Activated B cell treated with CpG ODN at 0.5 μM for 24 hours (primary cell): ENCODE measurements at places on chromosomes 2 and 18.

- DNase-seq: no peak
These were observed 64.0 kb downstream of the REL start for GRCh38 chr2:60945341-60945740.

- DNase-seq: no peak
These were observed 17.9 kb downstream of the MGAT5 start for GRCh38 chr2:134271758-134272157.

DNA sequence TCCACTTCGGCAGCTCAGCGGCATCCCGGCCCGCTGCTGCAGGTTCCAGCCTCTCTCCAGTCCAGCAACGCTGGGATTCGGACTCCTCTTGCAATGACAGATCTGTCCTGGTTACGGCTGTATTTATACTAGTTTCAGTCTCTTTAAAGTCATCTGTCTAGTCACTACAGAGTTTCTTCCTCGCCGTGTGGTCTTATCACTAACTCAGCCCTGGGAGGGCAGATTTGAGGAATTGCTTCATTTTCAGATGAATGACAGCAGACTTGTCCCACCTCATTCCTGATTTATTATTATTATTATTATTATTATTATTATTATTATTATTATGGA, 2.2 kb downstream of the KLHL29 start:
- no peak for DNase-seq

DNA sequence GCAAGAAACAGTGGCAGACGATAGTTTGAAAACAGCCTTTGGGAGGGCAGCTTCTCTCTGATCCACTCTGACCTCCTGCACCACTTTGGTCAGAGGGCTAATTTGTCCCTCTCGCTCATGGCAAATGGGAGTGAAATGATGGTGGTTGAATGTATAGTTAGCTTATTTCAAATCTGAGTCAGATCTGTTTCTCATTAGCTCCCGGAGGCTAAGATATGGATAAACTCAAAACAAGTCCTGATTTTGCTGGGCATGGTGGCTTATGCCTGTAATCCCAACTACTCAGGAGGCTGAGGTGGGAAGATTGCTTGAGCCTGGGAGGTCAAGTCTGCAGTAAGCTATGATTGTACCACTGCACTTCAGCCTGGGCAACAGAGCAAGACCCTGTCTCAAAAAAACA, 145.0 kb downstream of the ALK start:
- DNase-seq: no peak

- DNase-seq: no peak
These were observed 298.4 kb downstream of the LPIN1 start for GRCh38 chr2:12044857-12045256.

GRCh38 chr2:202344178-202344577, 31.9 kb upstream of the BMPR2 start:
- no peak for DNase-seq

GRCh38 chr2:184425083-184425482, 173.2 kb upstream of the ZNF804A start:
- DNase-seq: no peak

GRCh38 chr2:213148572-213149261, 2.7 kb downstream of the IKZF2 start:
- DNase-seq: no peak

DNA sequence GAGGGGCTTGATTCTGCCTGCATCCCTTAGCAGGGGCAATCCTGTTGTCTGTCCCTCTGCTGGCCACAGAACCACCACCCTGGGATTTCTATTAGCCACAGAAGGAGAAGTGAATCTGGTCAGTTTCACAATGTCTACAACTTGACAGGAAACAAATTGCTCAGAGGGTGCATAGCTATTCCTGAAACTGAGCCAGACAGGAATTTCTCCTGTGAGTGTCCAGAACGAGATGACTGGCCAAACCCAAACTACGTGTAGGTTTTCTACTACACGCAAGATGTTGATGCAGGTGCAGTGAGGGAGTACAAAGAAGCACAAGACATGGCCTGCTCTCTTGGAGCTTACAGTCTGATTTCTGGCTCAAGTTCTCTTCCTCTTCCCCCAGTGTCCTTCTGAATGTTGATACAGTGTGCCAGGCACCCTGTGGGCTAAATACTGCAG, 201.9 kb downstream of the CLIP4 start:
- DNase-seq: no peak

DNA sequence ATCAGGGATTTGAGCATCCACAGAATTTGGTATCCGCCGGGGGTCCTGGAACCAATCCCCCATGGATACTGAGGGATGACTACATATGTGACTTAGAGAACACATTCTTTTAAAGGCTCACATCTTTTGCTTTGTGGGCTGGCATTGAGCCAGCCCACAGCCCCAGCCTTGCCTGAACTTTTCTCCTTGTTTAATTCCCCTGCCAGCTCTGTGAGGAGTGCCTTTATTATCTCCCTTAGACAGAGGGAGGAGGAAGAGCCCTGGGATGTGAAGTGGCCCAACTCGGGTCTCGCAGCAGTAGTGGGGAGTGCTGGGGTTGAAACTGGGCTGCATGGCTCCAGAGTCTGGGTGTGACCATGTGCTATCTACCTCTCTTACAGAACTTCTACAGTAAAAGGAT, 7.6 kb downstream of the TTC39C start:
- no peak for DNase-seq

GRCh38 chr2:203880557-203881125, 13.1 kb downstream of the CTLA4 start:
- no peak for DNase-seq

DNA sequence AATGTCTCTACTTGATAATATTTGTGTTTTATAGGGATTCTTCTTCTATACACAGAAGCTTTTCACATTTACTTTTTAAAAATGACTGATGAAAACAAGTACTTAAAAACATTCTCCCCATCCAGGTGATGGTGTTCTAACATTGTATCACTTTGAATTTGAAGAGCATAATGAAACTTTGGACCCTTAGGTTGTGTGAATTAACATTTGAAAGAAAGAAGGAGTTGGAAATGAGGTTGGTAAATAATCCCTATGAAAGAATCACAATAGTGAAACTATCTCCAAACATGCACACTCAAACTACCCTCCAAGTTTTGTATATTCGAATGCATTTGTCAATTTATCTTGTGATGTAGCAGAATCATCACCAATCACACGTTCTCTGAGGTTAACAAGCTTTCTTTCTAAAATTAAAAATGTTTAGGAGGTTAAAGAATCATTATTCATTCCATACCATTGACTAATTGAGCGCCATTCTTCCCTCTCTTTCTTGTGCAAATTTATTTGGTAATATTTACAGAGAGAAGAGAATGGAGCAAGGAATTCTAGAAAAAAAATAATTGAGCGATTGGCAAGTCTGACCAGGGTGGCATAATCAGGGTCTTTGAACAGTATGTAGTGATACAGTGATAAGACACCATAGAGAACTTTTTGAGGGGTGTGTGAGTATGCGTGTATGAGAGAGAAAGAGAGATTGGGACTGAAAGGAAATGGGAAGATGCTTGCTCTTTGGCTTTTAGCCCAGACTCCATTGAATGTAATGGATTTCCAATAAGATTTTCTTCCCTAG, 260.0 kb upstream of the NRXN1 start:
- no peak for DNase-seq

DNA sequence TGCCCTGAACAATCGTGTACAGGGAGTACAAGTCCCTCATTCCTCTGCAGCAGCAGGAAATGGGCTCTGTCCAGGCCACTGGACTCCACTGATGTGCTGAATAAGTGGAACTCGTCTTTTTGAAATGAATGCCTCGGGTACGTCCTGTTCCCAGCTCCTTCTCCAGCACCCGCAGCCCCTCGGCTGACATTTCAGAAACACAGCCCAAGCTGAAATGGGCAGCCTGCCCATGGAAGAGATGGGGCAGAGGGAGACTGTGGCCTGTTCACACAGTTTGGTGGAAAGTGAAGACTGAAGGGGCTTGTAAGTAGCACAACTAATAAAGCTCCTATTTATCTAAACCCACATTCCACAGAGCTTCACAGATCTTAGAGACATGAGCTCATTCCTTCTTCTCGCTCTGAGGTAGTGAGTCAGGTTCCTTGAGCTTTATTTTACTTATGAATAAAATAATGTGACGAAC, 498.6 kb downstream of the TXNL1 start:
- no peak for DNase-seq

DNA sequence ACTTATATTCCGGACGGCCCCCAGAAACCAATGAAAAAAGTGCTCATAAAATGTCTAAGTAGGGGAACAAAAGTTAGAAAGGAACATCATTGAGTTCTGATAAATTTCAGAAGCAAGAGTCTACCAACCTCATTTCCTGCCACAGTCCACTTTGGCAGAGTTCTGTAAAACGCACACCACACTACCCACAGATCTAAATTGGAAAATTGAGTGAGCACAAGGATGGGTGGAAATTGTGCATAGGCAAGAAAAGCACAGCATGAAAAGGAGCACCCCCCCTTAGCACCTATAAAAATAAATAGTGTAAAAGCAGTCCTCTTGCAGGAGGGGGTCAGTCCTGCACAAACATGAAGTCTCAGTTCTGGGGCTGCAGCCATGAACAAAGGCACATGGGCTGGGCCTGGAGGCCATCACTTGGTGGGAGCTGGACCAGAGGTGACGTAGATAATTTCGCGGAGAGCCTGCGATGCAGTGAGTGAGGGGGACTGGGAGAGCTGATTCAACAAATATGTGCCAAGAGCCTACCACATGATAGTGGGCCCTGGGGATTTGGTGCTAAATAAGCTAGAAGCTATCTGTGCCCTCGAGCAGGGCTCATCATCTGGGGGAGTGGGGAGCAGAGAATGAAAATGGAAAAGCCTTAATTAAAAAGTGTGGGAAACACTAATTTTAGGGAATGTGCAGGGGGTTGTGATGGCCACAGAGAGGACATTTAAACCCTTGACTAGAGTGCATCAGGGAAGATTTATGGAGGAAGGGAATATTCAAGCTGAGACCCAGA, 48.9 kb upstream of the SPP2 start:
- no peak for DNase-seq

- no peak for DNase-seq
These were observed 21.9 kb upstream of the SLC35F6 start for GRCh38 chr2:26742048-26742770.

DNA sequence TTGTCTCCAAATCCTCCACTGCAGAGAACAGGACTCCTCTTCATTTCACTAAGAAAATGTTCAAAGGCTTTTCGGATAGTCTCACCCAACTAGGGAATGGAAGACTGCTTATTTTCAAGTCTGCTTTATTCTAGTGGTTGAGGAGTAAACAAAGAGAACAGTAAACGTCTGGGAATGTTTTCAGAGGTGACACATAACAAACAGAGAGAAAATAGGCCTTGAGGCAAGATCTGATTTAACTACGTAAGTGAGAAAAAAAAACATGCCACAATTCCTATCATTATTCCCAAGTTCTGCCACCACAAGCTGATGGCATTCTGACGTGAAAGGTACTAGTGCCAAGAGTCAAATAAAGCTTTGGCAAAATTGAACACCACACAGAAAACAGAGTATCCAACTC, 16.7 kb upstream of the WIPF1 start:
- DNase-seq: no peak

- DNase-seq: no peak
These were observed 171.2 kb downstream of the TCF4 start for GRCh38 chr18:55416791-55417190.

- DNase-seq: no peak
These were observed 11.9 kb downstream of the TWIST2 start for GRCh38 chr2:238859636-238860347.

GRCh38 chr2:101395545-101396315, 8.4 kb upstream of the CREG2 start:
- no peak for DNase-seq

DNA sequence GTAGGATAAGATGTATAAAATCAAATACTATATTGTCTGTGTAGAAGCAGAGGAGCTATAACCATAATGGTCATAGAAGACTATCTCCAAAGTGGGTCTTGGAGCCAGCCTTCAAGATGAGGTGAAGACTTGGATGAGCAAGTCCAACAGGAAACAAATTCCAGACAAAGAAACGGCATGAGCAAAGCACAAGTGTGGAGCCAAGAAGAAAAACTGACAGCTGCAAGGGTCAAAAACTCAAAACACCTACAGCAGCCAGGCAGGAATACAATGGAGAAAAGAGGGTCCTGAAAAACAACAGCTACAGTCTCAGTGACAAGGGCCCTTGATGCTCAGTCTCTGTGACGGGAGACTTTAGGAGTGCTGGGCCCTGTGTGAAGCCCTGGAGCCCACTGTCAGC, 102.4 kb downstream of the STK39 start:
- no peak for DNase-seq

DNA sequence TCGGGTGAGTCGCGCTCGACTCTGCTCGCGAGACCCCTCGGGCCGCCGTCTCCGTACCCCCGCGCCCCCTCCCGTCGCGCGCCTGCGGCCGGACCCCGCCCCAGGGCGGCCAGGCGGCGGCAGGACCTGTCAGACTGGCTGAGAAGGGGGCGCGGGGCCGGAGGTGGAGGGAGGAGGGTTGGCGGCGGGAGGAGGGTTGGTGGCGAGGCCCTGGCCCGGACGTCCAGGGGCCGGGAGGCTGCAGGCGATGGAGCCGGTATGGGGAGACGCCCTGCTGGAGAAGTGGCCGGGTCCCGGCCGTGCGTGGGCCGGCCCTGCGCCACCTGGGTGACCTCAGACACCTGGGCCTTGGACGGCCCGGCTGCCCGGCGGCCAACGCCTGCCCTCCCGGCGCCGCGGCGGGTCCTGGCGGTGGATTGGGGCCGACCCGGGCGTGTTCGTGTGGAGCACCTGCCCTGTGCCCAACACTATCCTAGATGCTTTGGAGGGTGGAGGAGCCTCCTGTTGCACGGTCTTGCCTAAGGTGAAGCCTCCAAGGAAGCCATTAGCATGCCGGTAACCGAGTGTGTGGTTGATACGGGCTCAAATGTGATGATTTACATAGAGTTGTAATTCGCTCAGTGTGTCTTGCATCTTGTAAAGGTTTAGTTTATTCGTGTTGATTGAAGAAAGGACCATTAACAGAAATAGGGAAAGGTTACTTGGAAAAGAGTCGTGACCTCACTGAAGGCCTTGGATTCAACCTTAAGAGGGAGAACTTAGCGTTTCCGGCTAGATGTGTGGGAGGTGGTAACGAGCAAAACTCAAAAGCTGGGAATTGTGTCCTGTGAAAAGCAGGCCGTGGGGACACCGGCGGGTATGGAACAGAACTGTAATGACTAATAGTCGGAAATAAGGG, 550 bp downstream of the MYL12B start:
- peak; percentile 39 for DNase-seq

DNA sequence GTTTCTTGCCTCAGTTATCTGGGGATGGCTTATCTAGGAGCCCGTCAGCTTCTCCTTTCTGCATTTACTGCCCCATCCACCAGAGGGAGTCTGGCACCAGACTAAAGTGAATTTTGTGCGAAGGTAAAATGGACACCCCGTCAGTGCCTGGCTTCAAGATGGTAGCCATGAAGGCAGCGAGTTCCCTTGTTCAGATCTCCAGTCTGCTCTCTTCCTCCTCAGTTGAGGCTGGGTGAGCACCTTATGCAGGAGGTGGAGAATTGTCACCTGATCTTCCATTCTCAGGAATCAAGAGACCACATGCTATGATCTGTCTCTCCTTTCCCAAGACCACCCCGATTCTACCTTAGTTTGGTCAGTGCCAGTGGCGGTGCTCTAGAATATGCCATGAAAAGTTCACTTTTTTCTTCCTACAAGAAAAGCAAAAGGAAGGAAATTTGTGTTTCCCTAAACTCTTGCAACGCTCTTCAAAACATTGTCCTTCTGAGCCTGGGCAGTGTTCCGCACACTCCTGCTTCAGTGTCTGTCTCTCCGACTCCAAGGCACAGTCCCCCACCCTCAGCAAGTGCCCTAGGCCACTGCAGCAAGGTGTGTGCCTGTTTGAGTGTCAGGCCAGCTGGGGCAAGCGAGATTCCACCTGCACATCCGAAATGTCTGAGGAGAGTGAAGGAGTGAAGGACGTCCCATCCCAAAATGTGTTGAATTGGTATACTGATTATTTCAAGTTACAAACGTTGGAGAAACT, 168.6 kb downstream of the SS18 start:
- DNase-seq: peak; percentile 23
